Activated CD8-positive, alpha-beta T cell treated with anti-CD3 and anti-CD28 coated beads, Interleukin-2, amount 10 ng/mL, durations not matched to agents 7 days and 5 days (primary cell): ENCODE measurements at places on chromosomes 12 and 14. TPM values are rescaled to one million over a fixed set of nuclear protein-coding genes. Genes with fewer than 3 reads are reported as not detected.

- no peak for DNase-seq
These were observed 6.1 kb upstream of the AAAS start for GRCh38 chr12:53327435-53328042.

DNA sequence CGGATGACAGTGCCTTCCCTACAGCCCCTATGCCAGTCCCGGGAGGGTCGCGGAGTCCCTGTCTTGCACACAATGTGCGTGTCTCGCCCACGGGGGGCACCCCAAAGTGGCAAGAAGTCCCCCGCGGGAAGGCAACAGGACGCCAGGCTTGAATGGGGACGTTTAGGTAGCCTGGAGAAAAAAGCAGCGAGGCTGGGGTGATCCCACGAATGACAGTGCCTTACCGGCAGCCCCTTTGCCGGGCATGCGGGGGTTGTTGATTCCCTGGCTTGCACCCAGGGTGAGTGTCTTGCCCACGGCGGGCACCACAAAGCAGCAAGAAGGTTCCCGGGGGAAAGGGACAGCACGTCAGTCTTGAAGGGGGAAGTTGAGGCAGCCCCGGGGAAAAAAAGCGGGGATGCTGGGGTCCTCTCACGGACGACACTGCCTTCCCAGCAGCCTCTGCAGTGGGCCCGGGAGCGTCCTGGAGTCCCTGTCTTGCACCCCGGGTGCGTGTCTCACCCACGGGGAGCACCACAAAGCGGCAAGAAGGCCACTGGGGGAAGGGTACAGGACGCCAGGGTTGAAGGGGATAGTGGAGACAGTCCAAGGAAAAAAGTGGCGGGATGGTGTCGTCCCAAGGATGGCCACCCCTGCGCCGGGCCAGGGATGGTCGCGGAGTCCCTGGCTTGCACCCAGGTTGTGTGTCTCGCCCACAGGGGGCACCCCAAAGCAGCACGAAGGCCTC is 156.8 kb upstream of the ALG10B start:
- DNase-seq = no peak

DNA sequence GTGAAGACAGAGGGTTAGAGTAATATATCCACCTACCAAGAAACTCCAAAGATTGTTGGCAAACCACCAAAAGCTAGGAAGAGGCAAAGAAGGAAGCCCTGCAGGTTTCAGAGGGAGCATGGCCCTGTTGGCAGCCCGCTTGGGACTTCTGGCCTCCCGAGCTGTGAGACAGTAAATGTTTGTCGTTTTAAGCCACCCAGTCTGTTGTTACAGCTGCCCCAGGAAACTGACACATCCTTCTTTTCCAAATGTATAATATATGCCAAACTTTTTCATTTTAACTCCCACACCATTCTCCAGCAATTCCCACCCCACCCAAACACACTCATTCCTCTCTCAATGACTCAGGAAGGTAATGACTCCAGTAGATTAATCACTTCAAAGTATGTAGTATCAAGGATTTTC is 74.0 kb downstream of the RPS29 start:
- DNase-seq = no peak

- no peak for DNase-seq
These were observed 115.7 kb downstream of the BEGAIN start for GRCh38 chr14:100471441-100472093.

- DNase-seq = no peak
These were observed 35.3 kb downstream of the CD9 start for GRCh38 chr12:6235499-6235898.

GRCh38 chr14:65791191-65791981 is 378.9 kb downstream of the FUT8 start:
- peak; percentile 24 for DNase-seq

- DNase-seq = no peak
These were observed 16.0 kb downstream of the CHST11 start for GRCh38 chr12:104472748-104473147.

GRCh38 chr14:65433157-65433556 is 20.6 kb downstream of the FUT8 start:
- DNase-seq = no peak

GRCh38 chr14:71625891-71626701 is 306.1 kb upstream of the RGS6 start:
- no peak for DNase-seq

GRCh38 chr12:26229910-26230309 is 34.5 kb downstream of the SSPN start:
- no peak for DNase-seq

- DNase-seq = no peak
These were observed 14.1 kb downstream of the ABCD2 start for GRCh38 chr12:39605501-39605900.

DAO gene
- not detected for total RNA-seq

OAS2 gene
- 237 TPM for total RNA-seq
